Pancreas (tissue), 10 donors: ENCODE measurements at places on chromosomes 6 and 20.

DNA sequence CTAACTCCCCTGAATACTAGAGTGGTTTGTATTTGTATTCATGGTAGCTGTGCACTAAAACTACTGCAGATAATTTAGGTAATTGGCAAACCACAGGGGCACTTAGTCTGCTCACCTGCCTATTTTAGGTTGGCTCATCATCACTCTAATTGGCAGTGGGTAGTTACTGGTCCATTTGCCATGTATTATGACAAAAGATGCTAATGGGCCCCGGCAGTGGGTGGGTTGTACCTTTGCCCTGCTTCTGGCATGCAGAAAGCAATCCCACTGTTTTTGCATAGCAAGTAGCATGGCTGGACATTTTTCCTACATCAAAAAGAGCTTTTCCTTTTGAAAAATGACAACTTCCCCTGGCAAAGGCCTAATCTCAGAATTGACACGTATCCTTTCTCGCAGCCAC is 741.4 kb upstream of the MAP3K7 start:
- DNase-seq = no peak

GRCh38 chr6:159801935-159802334 is 1.9 kb downstream of the PNLDC1 start:
- no peak for DNase-seq

DNA sequence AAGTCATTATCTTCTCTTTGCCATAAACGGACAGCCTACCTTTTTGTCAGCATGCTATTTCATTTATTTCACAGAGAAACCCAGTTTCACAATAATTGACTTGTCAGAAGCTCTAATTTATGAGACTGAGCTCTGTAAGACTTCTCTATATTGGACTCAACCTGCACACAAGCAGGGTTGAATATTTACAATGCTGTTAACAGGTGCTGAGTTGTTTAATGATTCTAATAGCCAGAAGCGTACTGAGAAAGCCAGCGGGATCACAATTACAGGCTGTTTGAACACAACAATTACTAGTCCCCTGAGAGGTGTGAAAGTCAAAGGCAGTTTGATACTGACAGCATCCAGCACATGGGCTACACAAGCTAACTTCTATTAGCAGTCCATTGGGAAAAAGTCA is 128.2 kb upstream of the SIM1 start:
- no peak for DNase-seq

DNA sequence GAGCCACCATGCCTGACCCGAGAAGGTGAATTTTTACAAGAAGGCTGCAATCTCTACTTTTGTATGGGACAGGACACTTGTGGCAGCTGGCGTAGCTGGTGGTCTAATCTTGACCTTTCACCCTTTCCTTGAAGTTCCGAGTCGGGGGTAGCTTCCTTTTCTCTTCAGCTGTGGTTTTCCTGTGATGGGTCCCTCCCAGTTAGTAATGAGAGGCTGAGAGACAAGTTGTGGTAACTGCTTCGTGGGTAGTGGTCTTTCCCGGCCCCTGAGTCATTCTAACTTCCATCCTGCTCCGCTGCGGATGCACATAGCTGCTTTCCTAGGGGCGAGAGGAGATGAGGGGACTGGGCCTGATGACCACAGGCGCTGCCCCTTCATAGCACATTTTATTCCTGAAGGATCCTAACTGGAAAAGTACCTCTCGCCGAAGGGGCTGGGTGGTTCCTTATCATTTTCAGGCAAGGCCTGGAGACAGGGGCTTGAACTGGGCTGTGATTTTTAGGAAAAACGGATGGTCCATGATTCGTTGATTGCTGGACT is 3.1 kb downstream of the SYNJ2 start:
- DNase-seq = no peak

- DNase-seq = no peak
These were observed 11.4 kb downstream of the ID4 start for GRCh38 chr6:19848465-19849029.

DNA sequence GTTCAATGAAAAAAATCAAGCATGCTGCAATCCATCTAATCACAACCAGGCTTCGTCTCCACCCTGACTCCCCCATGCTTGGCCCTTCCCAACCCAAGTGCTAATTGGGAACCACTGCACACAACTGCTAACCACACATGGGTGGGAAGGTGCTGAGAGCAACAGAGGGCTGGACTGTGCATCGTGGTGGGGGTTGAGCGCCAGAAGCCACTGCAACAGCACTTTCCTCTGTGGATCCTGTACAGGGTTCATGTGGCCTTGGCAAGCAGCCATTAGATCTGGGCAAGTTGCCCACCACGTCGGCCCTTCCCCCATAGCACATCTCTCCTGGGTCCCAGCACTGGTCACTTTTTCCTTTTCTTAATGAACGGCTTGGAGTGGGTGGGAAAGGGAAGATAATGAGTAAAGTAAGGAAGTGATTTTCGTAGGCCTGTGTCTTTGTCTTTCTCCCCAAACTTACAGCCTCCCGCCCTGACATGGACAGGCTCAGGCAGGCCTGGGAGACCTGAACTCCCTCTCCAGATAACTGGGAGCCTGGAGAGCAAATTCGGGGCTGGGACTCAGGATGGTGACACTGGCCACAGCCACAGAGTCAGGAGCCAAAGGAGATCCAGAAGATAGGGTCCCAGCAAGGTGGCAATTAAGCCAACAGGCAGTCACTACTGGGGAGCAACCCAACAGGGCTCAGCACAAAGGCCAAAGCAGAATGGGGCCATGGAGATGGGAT is 34.4 kb upstream of the MRPS10 start:
- DNase-seq = peak; percentile 74

- no peak for DNase-seq
These were observed 1.5 kb downstream of the NRM start for GRCh38 chr6:30689022-30689865.

DNA sequence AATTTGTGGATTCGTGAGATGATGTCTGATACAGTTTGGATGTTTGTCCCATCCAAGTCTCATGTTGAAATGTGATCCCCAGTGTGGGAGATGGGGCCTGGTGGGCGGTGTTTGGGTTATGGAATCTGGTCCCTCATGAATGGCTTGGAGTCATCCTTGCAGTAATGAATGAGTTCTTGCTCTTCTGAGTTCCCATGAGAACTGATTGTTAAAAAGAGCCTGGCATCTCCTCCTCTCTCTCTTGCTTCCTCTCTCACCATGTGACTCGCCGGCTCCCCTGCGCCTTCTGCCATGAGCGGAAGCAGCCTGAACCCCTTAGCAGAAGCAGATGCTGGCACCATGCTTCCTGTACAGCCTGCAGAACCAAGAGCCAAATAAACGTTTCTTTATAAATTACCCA is 30.5 kb upstream of the RPP40 start:
- no peak for DNase-seq

DNA sequence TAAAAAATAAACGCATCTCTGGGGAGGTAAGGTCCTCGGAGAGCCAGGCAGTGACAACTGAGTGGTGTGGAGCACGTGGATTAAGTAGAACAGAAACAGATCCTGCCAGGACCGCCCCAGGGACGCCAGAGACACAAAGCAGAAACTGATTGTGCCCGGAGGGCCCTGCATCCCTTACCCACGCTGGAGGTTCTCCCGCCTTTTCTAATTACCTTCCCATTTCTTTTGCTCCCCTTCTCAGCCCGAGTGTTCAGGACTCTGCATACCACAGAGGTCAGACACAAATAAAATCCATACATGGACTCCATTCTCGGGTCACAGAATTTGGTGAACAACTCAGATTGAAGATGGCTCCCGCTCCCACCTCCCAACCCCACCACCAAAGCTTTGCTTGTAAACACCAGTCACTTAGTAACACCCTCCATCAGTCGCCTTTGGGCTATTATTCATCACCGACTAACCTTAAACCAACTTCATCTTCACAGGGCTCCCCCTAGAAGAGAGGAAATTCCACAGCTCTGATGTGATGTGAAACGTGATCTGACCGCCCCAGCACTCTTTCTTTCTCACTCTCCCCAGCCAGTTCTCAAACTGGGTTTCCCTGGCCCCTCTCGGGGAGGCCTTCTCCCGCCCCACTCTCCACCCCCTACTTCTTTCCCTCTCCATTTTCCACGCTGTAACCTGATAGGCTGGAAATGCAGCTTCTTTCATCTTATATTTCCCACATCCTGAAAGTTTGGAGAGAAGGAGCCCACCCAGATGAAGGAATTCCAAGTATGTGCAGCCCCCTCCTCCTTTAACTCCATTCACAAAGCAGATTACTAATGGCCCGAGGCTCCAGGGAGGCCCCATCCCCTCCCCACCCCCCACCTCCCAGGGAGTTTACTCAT is 32.5 kb upstream of the PIM1 start:
- DNase-seq = no peak

DNA sequence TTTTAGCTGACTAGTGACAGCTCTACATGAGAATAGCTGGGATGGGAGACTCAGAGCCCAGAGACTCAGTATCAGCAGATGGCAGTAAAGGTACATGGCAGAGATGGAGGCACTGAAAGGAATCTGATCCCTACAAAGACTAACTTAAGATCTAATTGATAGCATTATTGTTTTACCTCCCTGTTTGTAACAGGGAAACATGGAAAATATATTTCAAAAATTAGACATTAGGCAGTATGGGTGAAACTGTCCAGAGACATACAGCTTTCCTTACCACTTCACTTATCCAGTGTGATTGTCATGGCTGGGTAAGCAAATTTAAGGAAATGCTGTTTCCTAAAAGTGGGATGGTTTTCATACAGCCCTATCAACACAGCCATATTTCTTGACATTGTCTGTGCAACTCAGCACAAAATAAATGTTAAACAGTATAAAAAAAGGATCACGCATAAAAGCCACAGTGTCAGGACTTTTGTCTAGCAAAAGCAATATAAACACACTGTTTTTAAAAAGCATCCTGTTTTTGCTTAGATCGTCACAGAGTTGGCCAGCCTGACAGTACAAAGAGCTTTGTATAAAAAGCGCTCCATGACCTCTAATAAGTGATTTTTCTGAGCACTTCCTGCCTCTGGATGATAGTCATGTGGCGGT is 376.9 kb downstream of the PHF3 start:
- DNase-seq = no peak

GRCh38 chr6:143539734-143540133 is 28.2 kb upstream of the FUCA2 start:
- DNase-seq = no peak

DNA sequence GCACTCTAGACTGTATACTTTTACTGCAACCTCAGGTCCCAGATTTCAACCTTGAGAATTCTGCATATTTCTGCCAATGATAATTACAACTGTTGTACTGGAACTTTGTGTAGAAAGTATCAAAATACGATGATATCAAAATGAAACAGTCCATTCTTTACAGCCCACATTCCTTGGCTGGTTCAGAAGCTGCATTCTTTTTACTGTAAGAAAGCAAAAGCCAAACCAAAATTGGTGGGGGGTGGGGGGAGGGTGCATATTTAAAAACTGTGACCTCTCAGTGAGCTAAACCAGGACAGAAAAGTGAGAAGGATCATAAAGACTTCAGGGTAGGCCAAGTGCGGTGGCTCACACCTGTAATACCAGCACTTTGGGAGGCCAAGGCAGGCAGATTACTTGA is 41.8 kb upstream of the UBR2 start:
- no peak for DNase-seq

- DNase-seq = no peak
These were observed 8.7 kb upstream of the APCDD1L start for GRCh38 chr20:58523971-58524315.

- no peak for DNase-seq
These were observed 103.1 kb upstream of the PLEKHG1 start for GRCh38 chr6:150496629-150497028.

- DNase-seq = no peak
These were observed 146.9 kb downstream of the FUT9 start for GRCh38 chr6:96162711-96163120.

- DNase-seq = no peak
These were observed 165.1 kb downstream of the CDKAL1 start for GRCh38 chr6:20699402-20699801.

- no peak for DNase-seq
These were observed 85.4 kb downstream of the PPP1R14C start for GRCh38 chr6:150228072-150228733.

- DNase-seq = no peak
These were observed 4.4 kb upstream of the IBTK start for GRCh38 chr6:82251942-82252341.

DNA sequence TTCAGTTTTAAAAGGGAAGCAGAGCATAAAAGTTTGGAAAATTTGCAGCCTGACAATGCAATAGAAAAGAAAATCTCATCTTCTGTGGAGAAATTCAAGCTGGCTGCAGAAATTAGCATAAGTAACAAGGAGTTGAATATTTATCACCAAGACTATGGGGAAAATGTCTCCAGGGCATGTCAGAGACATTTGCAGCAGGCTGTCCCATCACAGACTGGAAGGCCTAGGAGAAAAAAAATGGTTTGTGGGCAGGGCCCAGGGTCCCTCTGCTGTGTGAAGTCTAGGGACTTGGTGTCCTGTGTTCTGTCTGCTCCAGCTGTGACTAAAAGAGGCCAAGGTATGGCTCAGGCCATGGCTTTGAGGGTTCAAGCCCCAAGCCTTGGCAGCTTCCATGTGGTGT is 8.1 kb upstream of the LAMA2 start:
- DNase-seq = no peak

- no peak for DNase-seq
These were observed 127.9 kb downstream of the PXDC1 start for GRCh38 chr6:3623451-3624249.

DNA sequence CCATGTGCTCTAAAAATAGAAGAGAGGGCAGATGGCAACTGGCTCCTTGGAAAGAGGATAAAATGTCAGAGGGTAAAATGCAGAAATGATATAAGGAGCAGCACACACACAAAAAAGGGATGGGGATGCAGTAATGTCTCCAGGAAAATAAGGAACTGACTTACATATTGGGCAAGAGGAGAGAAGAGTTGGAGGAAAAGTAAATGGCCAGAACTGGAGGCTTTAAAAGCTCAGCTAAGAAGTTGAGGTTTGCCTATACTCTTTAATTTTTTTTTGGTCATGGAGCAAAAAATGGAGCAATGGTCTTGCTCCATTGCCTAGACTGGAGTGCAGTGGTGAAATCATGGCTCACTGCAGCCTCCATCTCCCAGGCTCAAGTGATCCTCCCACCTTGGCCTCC is 93.7 kb downstream of the SULF2 start:
- DNase-seq = no peak

DNA sequence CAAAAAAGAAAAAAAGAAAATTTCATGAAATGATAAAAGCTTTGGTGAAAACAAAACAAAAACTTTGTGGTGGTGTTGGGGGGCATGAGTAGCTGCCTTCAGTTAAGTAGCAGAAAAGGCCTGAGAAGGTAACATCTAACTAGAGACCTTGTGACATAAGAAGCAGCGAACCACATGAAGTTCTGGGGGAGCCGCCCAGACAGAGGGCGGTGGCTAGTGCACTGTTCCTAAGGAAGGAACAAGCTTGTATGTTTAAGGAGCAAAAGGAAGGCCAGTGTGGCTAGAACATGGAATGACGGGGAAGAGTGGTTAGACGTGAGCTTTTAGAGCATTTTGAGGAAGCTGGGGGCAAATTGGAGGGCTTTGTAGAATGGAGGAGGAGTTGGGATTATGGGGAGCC is 7.5 kb upstream of the RSPH3 start:
- DNase-seq = no peak

- no peak for DNase-seq
These were observed 212.2 kb upstream of the FOXA2 start for GRCh38 chr20:22796469-22797077.

- peak; percentile 28 for DNase-seq
These were observed 5.5 kb upstream of the NTSR1 start for GRCh38 chr20:62702895-62703852.

- DNase-seq = no peak
These were observed 177.7 kb upstream of the MCHR2 start for GRCh38 chr6:100171533-100172321.

- no peak for DNase-seq
These were observed 119.0 kb downstream of the ADGRG6 start for GRCh38 chr6:142420802-142421201.
